ENCODE measurements at places on chromosomes 3 and 15.
A peak's percentile ranks its signal among the peaks of the same experiment; 100 is the strongest.

- no peak for DNase-seq
These were observed 38.6 kb downstream of the OSBPL10 start for GRCh38 chr3:31942446-31942845.

DNA sequence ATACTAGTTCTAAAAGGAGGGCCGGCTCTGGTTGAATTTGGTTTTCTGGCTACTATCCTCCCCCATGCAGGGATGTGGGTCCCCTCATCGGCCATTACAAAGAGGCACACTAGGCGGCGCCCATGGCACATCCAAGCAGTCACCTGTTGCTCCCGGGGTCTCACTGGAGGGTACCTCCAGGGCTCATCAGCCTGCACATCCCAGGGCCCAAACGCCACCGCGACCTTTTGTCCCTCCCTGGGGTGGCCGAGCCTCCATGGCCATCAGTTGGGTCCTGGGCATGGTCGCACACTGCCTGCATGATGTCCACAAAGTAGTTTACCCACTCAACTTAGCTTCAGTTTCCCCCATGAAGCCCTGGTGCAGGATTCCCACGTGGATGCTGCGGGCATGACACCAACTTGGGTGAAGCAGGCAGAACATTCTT, 28.3 kb downstream of the IDH3A start:
- DNase-seq, result peak; percentile 43

DNA sequence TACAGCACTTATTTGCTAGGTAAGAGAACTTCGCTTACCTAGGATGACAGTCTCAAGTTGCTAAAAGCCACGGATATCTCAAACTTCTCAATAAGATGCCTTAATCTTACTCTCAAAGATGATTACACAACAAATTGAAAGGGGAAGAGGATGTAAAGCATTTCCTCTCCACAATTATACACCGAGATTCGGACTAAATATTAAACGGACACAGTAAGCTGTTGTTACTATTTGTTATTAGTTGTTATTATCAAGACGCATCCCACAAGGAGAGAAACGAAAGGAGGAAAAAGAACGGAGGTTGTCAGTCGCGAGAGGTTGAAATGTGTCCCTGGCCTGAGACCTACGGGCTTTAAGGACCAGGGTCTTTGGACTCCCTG, 660 bp downstream of the ZNF106 start:
- DNase-seq, result no peak

DNA sequence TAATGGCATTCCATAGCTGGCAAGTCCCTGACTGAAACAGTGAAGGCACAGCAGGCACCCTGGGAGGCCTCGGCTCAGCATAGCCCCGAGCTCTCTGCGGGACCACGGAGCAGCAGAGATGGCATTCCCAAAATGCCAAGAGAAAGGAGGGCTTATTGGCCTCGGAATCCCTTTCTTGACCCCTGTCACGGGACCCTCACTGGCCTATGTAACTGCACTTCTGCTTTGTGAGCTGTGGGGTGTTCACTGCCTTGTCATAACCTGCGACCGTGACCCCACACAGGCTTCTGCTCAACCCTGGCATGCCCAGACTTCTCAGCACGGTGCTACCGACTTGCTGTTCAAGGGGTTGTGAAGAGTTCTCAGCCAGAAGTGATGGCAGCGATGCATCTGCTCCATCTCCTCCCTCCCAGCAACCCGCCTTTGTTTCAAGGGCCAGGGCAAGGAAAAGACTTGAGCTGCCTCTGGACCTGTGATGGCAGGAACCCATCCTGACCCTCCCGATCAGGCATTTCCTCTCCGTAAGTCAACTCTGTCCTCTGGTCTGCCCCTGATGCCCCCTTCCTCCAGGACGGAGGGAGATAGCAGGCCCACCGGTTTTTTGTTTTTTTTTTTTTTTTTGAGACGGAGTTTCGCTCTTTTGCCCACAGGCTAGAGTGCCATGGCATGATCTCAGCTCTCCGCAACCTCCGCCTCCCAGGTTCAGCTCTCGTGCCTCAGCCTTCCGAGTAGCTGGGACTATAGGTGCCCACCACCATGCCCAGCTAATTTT, 30.5 kb downstream of the EHD4 start:
- DNase-seq, result no peak

DNA sequence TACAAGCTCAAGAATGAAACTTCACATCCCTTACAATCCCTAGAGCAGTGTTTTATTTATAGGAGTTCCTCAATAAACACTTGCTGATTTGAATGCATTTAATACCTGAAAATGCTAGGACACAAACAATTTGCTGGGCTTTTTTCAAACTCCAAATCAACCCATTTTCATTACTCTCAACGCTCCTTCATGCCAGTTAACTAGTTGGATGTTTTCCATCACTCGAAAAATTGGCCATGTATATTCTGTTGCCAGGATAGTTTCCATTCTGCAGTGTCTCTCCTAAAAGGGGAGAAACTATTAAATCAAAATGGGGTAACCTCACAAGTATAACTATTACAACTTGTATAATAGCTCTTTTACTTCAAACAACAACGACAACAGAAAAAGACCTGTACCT, 1.2 kb downstream of the GBE1 start:
- DNase-seq, result no peak

- DNase-seq, result no peak
These were observed 41.9 kb upstream of the UBP1 start for GRCh38 chr3:33482111-33482521.

GRCh38 chr3:9151240-9151639, 98.2 kb downstream of the SRGAP3 start:
- DNase-seq, result no peak

DNA sequence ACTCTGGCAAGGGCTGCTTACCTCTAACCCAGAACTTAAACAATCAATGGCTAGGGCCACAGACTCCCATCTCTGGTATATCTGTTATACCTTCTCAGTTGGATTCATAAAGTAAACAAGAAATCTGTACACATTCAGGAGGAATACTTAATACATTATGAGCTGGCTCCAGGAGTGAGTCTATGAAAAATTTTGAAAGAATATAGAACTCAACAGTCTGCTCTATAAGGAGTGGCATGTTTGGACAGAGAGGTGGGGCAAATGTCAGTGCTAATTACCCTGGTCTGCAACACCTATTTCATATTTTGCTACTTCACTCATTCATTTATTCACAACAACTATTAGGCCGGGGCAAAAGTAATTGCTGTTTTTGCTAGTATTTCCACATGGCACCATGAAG, 245.1 kb downstream of the THRB start:
- no peak for DNase-seq

- no peak for DNase-seq
These were observed 337.3 kb upstream of the TBC1D5 start for GRCh38 chr3:18079739-18080138.

DNA sequence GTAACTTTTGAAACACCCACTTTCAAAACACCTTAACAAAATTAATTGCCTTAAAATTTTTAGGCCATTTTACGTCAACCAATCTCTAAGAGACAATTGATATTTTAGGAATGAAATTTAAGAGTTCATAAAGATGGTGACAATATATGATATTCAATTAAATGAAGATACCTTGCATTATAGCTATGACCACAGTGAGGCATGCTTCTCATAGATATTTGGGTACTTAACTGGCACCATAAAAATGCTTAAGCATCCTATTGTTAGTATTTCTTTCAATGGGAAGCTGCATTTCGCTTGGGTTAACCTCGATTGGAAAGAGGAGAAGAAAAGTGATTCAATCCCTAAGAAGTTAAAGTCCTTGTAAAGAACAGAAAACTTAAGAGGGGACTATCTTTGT, 209.0 kb downstream of the GAP43 start:
- DNase-seq, result no peak

DNA sequence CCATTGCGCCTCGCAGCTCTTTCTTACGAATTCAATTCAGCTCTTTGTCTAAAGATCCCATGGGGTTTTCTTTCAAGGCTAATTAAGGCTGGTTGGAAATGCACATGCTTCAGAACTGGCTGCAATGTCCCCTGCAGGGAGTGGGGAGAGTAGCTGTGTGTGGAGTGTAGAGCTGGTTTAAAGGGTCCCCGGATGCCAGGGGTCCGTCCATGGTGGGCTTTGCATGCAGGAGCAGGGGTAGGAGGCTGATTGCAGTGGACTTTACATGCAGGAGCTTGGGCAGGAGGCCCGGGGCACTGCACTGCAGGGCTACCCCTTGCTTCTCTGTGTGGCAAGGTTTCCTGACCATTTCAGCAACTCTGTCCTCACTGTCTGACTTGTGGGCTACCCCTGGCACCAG, 261.6 kb upstream of the LYSMD4 start:
- DNase-seq, result no peak

- DNase-seq, result no peak
These were observed 11.4 kb upstream of the SPTBN5 start for GRCh38 chr15:41905036-41905793.

GRCh38 chr3:44030687-44031305, 210.9 kb upstream of the TOPAZ1 start:
- no peak for DNase-seq

DNA sequence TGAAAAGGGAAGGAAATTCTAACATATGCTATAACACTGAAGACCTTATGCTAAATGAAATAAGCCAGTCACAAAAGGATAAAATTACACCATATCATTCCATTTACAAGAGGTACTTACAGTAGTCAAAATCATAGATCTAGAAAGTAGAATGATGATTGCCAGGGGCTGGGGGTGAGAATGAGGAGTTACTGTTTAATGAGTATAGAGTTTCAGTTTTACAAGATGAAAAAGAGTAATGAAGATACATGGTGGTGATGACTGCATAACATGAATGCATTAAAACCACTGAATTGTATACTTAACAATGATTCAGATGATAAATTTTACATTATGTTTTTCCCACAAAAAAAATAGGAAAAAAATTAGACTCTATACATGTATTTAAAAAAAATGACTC, 152.6 kb downstream of the SCAPER start:
- DNase-seq, result no peak

DNA sequence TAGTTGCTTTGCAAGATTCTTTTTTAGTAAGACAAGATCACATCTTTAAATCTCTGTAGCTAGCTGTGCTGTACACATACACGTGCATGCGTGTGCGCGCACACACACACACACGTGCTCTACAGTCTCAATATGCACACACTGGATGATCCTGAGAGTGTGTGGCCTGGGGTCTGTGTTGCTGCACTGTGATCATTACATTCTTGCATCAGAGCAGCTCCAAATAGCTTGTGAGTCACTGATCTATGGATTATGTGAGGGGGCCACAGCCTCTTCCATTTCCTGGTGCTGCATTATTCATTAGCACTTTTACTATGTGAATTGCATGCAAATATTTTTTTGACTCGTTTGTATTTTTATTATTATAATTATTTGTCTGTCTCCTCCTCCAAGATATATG, 34.6 kb downstream of the MCTP2 start:
- no peak for DNase-seq

DNA sequence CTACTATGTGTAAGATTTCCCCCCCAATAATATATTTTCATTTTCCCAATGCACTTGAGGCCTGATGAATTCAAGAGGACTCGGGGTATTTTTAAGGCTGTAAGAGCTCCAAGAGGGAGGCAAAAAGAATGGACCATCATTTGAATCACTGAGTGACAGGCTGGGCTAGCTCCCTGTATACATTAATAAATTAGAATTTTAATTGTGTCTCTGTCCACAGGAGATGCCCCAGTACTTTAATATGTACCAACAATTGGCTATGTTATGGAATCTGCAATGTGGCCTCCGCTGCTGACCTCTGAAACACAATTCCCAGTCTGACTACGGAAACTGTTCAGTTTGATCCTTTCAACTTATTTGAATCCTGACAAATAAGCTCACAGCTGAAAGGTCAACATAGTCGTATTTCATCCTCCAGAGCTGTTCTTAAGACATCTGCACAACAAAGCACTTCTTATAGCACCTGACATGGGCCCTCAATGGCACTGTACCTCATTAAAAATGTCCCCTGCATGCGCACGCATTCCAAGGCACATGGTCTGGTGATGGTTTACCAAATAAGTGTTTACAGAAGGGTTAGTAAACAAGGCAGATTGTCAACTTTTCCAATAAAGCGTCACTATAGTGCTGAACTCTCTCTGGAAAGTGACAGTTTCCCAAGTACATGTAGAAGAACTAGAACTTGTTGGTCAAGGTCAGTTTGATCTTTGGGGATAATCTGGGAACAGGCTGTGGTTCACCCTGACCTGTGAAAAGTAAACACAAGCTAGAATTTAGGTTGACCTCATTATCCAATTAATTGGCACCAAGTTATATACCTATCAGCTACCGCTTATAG, 472.9 kb downstream of the FOXP1 start:
- DNase-seq, result no peak

DNA sequence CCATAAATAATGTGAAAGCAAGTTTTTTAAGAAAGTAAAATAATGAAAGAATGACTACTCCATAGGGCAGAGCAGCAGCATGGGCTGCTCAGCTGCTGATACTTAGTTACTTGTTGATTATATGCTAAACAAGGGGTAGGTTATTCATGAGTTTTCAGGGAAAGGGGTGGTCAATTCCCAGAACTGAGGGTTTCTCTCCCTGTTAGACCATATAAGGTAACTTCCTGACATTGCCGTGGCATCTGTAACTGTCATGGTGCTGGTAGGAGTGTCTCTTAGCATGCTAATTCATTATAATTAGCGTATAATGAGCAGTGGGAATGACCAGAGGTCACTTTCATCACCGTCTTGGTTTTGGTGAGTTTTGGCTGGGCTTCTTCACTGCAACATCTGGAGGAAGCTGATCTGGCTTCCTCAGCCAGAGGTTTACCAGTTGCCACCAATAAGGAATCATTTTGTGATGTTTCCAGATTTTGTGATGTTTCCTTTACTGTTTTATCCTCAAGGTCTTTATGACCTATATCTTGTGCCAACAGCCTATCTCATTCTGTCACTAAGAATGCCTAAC, 121.8 kb upstream of the CHL1 start:
- DNase-seq, result no peak

- DNase-seq, result no peak
These were observed 36.5 kb downstream of the MITF start for GRCh38 chr3:69775751-69776150.

DNA sequence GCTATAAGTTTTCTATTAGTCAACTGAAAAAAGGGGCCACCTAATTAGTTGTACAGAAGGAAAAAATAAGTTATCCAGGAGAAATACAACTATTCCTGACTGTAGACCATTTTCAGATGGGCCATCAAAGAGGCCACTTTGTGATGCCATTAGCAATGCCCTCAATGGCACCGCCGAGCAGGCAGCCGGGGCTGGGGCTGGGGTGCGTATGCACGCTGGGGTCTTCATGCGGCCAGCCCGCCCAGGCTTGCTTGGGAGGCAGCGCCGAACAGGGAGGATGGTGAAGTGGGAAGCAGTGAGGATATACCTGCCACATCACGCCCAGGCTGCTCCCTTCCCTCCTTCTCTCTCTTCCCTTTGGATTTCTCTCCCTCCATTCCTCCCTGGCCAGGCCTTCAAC, 128.4 kb downstream of the XXYLT1 start:
- no peak for DNase-seq

GRCh38 chr3:11521167-11521566, 122.5 kb downstream of the VGLL4 start:
- DNase-seq, result no peak

- DNase-seq, result peak; percentile 89
These were observed 25.9 kb downstream of the SNX33 start for GRCh38 chr15:75673426-75674235.
